ENCODE measurements at places on chromosomes 6 and 20. TPM values are rescaled to one million over a fixed set of nuclear protein-coding genes. Genes with fewer than 3 reads are reported as not detected.

GRCh38 chr6:103000688-103001087 lies 1607.2 kb downstream of the GRIK2 start:
- no peaks in the 10 kb centered on the region for H3K27me3 ChIP-seq
- no peaks in the 10 kb centered on the region for H3K36me3 ChIP-seq
- H3K27ac ChIP-seq = no peak overlapping the region
- DNase-seq = no peak
- H3K4me1 ChIP-seq = no peaks in the 10 kb centered on the region

GRCh38 chr6:41673704-41674000 lies 35.4 kb downstream of the MDFI start:
- no peak overlapping the region for H3K27ac ChIP-seq
- no peak for DNase-seq
- no peaks in the 10 kb centered on the region for H3K4me1 ChIP-seq
- H3K36me3 ChIP-seq = no peaks in the 10 kb centered on the region
- H3K27me3 ChIP-seq = peaks cover 6% of the 10 kb centered on the region

- no peak overlapping the region for H3K4me3 ChIP-seq
- H3K27ac ChIP-seq = no peak overlapping the region
- H3K4me1 ChIP-seq = no peaks in the 10 kb centered on the region
- peaks cover 15% of the 10 kb centered on the region for H3K36me3 ChIP-seq
- DNase-seq = no peak
These were observed 124.1 kb downstream of the PHF3 start for GRCh38 chr6:63759605-63760105.

DNA sequence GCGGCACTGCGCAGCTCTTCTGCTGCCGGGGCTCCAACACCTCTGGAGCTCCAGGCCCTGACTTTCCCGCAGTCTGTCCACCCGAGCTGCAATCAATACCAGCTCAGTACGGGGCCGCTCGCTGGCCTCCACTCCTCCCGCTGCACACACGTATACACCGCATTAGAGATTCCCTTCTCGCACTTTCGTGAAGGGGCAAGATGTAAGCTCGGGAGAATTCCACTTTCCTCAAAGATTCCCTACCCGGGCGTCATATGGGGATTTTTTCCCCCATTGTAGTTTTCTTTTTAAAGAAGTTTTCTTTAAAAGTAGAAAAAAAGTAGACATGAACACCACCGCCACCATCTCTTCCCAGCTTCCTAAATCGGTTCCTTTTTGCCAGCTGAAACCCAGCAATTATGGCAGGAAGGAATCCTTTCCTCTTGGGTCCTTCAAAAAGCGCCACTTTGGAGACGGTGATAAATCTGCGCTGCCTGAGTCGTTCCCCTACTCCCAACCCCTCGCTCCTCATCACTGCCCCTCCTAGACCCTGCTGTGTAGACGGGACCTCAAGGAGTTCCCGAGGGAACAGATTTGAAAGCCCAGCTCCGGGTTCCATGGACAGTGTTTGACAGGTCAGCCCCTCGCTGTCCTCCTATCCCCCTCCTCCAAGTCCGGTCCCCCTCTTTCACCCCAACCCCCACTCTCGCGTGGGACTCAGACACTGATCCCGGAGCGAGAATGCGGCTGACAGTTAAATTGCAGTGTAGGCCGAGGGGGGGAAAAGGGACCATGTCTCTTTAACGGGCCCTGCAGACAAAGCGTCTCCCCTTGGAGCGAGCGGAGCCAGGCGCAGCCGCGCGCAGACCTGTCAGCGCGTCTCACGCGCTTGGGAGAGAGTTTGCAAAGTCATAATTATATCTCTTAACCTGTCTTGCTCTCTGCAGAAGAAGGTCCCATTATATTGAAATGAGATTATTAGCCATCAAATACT lies 39.5 kb downstream of the NCR2 start:
- peaks cover 72% of the 10 kb centered on the region for H3K27me3 ChIP-seq
- H3K27ac ChIP-seq = no peak overlapping the region
- no peak overlapping the region for H3K4me3 ChIP-seq
- peaks cover 28% of the 10 kb centered on the region for H3K4me1 ChIP-seq

- H3K27me3 ChIP-seq = peaks cover 3% of the 10 kb centered on the region
- no peak overlapping the region for H3K27ac ChIP-seq
- H3K4me1 ChIP-seq = peaks cover 13% of the 10 kb centered on the region
- no peak overlapping the region for H3K4me3 ChIP-seq
- no peak for DNase-seq
These were observed 41.0 kb upstream of the RAB23 start for GRCh38 chr6:57262901-57263694.

Gene SEL1L2
- not detected for total RNA-seq

Gene SLC22A3
- not detected for total RNA-seq
